ENCODE measurements at places on chromosomes 4 and X.
A peak's percentile ranks its signal among the peaks of the same experiment; 100 is the strongest.

DNA sequence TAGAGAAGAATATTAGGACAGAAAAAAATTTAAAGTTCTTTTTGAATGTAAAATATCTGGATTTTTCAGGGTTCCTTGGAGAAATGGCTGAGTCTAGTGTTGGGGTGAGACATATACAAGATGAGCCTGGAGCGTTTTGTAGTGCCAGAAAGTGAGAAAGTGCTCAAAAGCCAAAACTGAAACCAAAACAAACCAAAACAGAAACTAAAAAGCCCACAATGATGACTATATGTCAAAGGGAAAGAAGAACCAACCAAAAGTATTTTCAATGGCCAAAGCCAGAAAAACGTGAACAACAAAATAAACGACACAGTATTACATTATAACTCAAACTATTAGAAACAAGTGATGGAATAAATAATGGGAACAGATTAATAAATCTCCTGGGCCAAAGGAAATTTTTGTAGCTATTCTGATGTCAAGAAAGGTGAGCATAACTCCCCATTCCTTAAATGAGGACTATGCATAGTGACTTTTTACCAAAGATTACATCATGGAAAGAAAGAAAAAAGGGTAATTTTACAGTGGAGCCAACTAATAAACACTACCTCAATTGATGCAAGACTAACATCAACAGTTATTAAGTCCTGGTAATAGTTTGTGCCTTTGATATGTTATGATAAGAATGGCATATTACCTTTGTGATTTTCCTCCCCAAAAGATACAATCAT is 1137.6 kb downstream of the C4orf33 start:
- no peak for DNase-seq

- no peak for DNase-seq
These were observed 35.9 kb downstream of the HHIP start for GRCh38 chr4:144681806-144682205.

- no peak for DNase-seq
These were observed 3.4 kb downstream of the CTBP1 start for GRCh38 chr4:1245481-1246051.

- no peak for DNase-seq
These were observed 58.3 kb upstream of the NOCT start for GRCh38 chr4:138957302-138957701.

- DNase-seq, result no peak
These were observed 258.7 kb upstream of the CPEB2 start for GRCh38 chr4:14743601-14744000.

DNA sequence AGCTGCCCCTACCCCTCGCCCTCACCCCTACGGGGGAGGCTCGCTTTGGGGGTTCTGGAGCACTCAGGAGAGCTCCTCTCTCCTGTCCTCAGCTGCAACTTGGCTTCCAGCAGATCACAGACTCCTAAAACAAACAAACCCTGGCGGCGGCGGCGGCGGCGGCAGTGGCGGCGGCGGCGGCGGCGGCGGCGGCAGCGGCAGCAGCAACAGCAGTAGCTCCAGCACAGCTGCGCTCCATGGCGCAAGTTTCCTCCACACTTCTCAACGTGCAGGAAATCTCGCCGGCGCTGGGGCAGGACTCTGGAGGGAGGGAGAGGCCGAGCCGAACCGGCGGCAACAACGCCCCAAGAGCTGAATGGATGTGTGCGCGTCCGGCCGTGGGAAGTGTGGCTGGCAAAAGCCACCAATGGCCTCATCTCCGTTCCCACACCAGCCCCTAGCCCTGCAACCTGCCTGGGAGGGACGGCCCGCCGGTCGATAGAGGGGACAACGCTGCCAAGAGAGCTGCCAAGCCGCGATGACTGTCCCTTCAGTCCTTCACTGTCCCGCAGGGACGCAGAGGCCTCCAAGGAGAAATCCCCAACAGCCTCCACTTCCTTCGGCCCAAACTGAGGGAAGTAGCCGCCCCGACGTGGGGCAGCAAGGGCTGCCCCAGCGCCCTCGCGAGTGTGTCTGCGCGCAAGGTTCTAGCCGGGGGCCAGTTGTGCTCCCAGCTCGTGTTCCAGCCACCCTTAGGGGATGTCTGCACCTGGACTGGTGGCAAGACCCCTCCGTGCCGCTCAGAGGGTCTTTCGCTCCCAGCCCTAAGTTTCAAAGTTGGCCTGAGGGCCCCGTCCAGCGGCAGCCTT is 775 bp downstream of the SHROOM4 start:
- DNase-seq, result no peak

GRCh38 chr4:6031846-6032245 is 13.6 kb upstream of the C4orf50 start:
- no peak for DNase-seq

GRCh38 chrX:71181558-71181909 is 36.9 kb downstream of the NLGN3 start:
- no peak for DNase-seq

DNA sequence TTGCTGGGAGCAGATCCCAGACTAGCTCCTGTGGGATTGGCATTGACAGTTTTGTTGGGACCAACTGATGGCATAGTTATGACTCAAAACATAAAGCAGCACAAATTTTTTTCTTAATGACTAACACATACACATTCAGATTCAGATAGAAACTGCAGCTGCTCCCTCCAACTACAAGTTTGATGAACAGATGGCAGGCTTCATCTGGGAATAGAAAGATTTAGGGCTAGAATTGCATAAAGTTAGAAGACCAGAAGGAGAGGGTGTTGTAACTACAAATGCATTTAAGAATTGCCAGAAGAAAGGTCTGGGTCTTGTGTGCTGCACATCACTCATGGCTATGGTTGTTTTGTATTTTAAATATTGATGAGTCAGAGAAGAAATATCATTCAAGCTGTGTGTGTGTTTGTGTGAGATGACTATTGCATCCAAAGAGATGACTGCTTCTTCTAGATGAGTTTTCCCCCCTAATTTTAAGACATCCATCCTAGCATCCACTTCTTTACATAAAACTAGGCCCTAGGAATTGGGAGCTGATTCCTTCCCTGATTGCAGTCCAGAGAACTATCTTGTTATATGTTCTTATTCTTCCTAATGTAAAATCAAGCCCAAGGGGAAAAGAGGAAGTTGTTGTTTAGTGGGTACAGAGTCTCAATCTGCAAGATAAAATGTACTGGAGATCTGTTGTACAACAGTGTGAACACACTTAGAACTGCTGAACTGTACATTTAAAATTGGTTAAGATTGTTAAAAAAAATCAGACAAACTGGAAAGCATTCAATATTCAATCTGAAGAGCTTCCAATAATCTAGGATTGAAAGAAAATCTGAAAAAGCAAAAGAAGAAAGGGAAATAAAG is 175.1 kb downstream of the PARM1 start:
- no peak for DNase-seq

- no peak for DNase-seq
These were observed 44.8 kb downstream of the RBPJ start for GRCh38 chr4:26365537-26366150.

DNA sequence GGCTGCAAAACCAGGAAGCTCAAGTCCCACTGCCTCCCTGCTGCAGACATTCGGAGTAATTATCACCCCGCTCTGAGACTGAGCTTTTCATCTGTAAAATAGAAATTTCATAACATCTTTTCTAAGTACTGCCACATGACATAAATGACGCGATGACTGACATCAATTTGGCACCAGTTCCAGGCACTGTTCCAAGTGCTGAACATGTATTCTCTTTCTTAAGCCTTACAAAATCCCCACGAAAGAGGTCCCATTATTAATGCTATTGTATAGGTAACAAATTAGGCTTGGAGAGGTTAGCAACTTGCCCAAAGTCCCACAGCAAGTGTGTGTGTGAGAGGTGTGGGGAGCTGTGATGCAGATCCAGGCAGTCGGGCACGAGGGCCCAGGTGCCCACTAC is 56.4 kb downstream of the SLC2A9 start:
- DNase-seq, result no peak

DNA sequence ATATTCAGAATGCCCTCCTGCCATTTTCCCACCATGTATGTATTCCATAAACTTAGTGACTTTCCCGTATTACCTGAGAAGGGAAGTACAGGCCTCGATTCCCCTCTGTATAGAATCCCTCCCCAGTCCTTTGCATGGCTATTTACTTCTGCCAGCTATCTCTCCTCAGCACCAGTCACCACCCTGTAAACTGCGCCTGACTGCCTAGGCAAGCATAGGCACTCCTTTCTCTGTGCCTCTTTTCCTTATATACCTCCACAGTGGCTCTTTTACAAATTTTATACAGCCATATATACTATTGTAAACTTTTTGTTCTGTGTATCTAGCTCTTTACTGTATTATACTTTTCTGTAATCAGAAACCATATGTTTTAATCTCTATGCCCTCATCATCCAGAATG is 130.9 kb upstream of the TET2 start:
- DNase-seq, result no peak

GRCh38 chr4:176340871-176341685 is 21.3 kb downstream of the SPCS3 start:
- DNase-seq, result no peak

GRCh38 chrX:43380704-43381103 is 275.4 kb upstream of the MAOA start:
- no peak for DNase-seq

GRCh38 chrX:70479247-70479921 is 34.7 kb downstream of the DLG3 start:
- DNase-seq, result no peak

- peak; percentile 13 for DNase-seq
These were observed 34.9 kb upstream of the CLDN24 start for GRCh38 chr4:183356931-183357675.

Measured in NCI-H187 (cell line).